Chondrocyte (in vitro differentiated cells): ENCODE measurements at places on chromosomes 4 and X.
A peak's percentile ranks its signal among the peaks of the same experiment; 100 is the strongest.

DNA sequence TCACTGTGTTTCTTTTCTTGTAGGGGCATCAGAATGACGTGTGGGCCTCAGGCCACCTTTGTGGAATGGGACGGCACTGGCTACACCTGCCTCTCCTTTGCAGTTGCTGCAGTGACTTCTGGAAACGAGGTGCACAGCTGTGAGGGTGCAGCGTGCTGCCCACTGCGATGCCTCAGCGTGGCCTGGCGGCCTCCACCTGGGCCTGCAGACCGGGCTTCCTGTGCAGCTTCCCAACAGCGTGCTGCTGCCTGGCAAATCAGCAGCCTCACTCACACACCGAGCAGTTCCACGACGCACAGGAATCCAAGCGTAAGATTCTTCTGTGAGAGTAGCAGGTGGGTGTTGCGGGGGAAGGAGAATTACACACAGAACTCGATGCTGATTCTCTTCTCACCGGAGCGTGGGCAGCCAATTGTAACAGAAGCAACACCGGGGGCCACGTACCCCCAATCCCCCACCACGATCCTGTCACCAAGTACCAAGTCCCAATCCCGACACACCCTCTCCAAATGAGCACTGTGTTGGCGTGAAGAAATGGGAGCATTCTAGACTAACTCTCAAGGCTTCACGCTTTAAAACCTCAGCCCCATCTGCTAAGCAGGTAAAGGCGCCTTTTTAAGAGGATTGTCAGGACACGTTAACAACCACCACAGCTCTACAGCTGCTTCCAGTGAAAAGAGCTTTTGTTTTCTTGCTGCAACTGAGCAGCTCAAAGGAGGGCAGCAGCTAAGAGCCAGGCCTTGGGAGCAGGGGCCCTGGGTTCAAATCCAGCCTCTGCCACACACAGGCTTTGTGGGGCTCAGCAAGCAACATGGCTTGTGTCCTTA is 16.9 kb downstream of the WDR1 start:
- peaks cover 91% of the 10 kb centered on the region for H3K4me1 ChIP-seq
- H3K27me3 ChIP-seq, result no peaks in the 10 kb centered on the region
- peaks cover 28% of the 10 kb centered on the region for H3K36me3 ChIP-seq
- H3K4me3 ChIP-seq, result no peak overlapping the region

GRCh38 chrX:68498044-68498507 is 775 bp upstream of the YIPF6 start:
- H3K4me1 ChIP-seq, result peaks cover 14% of the 10 kb centered on the region
- H3K27me3 ChIP-seq, result no peaks in the 10 kb centered on the region
- H3K27ac ChIP-seq, result peak overlapping the region; percentile 100

- no peaks in the 10 kb centered on the region for H3K27me3 ChIP-seq
- H3K4me1 ChIP-seq, result peaks cover 26% of the 10 kb centered on the region
- peaks cover under 1% of the 10 kb centered on the region for H3K36me3 ChIP-seq
- DNase-seq, result no peak
- no peak overlapping the region for H3K4me3 ChIP-seq
Observed at GRCh38 chr4:23374259-23374658, 515.6 kb downstream of the PPARGC1A start.

DNA sequence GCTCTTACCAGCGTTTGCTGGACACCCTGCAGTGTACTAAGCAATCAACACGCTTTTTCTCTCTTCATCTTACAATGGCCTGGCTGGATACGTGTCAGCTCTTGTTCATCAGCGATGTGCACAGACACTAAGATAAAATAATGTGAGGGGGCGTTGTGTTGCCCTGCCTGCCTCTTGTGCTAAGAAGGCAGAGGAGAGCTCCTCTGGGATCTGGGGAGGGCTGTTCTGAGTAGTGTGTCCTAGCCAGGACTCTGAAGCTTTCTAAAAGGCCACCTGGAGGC is 49.7 kb downstream of the NELFA start:
- no peaks in the 10 kb centered on the region for H3K27me3 ChIP-seq
- no peak overlapping the region for H3K27ac ChIP-seq
- H3K36me3 ChIP-seq, result peaks cover 33% of the 10 kb centered on the region
- no peak overlapping the region for H3K4me3 ChIP-seq

DNA sequence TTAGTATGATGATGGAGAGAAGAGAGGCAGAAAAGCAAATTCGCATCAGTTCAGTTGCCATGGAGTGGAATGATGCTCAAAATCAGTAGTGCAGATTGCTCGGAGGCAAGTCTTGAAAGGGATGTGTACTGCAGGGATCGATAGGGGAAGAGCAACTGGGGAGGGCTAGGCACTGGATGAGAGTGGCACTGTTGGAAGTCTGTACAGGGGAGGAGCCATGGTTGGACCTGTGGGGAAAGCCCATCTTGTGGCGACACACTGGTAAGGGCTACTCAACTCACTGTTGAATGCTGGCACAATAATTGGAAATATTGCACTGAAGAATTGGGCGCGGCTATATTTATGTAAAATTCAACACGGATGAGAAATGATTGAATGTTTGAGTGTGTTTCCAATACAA is 1.2 kb downstream of the RAB9B start:
- no peaks in the 10 kb centered on the region for H3K36me3 ChIP-seq
- no peaks in the 10 kb centered on the region for H3K27me3 ChIP-seq
- no peak overlapping the region for H3K4me3 ChIP-seq
- peaks cover 3% of the 10 kb centered on the region for H3K4me1 ChIP-seq
- no peak for DNase-seq
- H3K27ac ChIP-seq, result no peak overlapping the region
